Activated CD4-positive, alpha-beta T cell treated with anti-CD3 and anti-CD28 coated beads, Interleukin-10, Interleukin-2, amounts not matched to agents 100 ng/mL and 50 ng/mL, durations not matched to agents 16 hours and 8 hours (primary cell): ENCODE measurements at places on chromosomes 5 and 9.
A peak's percentile ranks its signal among the peaks of the same experiment; 100 is the strongest.

GRCh38 chr5:179833056-179833708 lies 12.5 kb downstream of the SQSTM1 start:
- DNase-seq = no peak

DNA sequence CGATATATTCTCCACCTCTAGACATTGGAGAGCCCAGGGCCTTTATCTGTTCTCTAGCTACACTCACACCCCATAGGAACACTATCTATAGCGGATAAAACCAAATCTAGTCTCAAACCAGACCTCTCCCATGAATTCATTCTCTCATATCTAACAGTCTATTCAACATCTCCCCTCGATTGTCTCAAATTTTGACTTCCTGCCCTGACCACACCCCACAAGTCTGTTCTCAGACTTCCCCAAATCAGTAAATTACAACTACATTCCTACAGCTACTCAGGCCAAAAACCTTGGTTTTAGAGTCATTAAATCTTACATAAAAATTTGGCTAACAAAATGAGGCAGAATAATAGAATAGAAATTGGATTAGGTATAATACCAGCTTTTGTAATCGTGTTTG lies 12.5 kb upstream of the SLC1A3 start:
- DNase-seq = no peak

DNA sequence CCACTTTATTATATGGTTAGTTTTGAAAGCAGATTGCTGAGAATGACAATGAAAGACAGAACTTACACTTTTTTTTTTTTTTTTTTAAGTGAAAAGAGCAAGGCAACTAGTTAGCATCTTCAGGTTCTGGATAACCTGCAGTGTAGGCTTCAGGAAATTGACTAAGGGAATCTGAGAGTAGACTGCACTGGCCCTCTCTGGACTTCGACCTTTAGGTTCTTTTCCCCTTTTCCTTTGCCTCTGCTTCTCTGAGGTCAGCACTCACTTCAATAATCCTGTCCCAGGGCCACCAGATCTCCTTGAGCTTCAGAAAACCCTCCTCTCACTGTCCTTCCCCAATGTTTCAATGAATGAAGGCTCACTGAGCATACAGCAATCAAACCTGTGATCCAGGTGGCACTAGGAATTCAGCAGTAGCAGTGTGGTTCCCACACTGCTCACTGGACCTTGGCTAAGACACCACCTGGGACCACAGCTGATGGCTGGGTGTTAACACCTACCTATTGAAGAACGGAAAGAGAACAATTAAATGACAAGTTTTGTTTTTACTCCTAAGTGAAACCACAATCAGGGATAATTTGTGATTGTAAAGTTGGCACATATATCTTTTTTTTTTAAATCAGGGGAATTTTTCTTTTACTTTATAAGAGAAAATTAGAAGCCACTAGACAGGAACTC lies 85.8 kb upstream of the IL6ST start:
- DNase-seq = no peak

DNA sequence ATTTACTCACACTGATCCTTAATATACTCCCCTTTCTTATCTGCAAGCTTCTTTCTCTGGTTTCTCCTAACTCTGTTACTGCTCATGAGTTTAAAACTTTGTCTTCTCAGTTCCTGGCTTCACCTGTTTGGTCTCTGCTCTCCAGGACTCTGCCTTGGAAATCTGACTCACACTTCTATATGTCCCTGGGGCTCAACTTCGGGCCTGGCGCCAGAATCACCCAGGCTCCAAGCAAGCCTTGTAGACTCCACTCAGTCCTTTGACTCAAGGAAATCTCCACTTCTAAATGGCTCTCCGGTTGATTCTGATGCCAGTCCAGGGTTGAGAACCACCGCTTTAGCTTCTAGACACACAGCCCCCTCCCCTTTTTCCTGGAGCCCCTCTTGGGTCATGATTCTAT lies 57.8 kb downstream of the TMC1 start:
- DNase-seq = no peak

GRCh38 chr5:134248256-134248655 lies 22.4 kb upstream of the PPP2CA start:
- no peak for DNase-seq

DNA sequence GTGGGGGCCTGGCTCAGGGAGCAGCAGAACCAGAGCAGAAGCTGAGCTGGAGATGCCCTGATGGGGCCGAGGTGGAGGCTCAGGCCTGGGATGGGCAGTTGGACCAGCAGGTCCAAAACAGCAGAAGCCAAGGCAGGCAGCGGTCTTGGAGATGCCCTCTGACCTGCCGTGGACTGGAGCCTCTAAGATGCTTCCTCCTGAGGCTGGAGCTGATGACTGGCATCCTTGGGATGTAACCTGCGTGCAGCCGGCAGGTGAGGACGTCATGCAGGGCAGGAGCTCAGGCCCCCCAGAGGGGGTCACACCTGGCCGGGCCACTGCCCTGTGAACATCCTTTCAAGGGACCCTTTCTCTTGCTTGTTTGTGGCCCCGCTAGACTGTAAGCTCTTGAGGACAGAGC lies 162.0 kb downstream of the RGS3 start:
- DNase-seq = no peak

- peak; percentile 93 for DNase-seq
Measured at GRCh38 chr9:131667576-131667975, 72.3 kb downstream of the RAPGEF1 start.

- DNase-seq = peak; percentile 71
Measured at GRCh38 chr9:72362680-72363139, 2.3 kb downstream of the ZFAND5 start.

- DNase-seq = peak; percentile 0
Measured at GRCh38 chr9:73683862-73684591, 532.4 kb downstream of the ANXA1 start.

GRCh38 chr9:506281-506680 lies 291.6 kb downstream of the DOCK8 start:
- DNase-seq = no peak

GRCh38 chr9:124133727-124134126 lies 122.2 kb downstream of the LHX2 start:
- peak; percentile 14 for DNase-seq

DNA sequence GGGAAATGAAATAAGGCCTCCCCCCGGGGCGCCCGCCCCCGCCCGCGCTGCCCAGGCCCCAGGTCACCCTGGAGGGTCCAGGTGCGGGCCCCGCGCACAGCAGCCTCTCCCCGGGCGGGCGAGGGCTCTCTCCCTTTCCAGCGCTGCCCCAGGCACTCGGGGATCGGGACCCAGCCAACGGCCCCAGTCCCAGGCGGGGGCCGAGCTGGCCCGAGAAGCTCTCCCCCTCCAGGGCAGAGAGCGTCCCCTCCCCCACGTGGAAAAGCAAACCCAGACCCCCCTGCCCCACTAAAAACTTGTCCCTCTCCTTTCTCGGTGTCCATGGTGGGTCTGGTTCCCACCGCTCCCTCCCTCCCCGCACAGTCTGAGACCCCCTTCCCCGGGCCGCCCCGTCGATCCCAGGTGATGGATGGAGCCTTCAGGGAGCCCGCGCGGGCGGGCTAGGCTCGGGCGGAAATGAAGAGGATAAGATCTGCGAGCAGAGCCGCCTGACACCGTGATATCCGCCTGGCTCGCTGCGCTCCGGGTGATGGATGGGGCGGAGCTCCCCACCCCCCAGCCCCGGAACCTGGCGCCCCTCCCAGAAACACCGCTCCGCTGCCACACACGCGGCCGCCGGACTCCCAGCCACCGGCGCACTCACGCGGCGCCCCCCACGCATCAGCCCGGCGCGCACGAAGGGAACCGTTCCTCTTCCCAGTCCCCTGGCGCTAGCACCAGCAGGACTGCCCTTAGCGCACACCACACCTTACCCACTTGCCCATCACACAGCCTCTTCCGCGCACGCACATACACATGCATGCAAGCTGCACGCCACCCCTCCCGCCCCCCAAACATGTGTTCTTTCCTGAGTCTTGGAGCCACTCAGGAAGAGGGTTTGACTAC lies 81.7 kb upstream of the ZBTB43 start:
- DNase-seq = peak; percentile 88

DNA sequence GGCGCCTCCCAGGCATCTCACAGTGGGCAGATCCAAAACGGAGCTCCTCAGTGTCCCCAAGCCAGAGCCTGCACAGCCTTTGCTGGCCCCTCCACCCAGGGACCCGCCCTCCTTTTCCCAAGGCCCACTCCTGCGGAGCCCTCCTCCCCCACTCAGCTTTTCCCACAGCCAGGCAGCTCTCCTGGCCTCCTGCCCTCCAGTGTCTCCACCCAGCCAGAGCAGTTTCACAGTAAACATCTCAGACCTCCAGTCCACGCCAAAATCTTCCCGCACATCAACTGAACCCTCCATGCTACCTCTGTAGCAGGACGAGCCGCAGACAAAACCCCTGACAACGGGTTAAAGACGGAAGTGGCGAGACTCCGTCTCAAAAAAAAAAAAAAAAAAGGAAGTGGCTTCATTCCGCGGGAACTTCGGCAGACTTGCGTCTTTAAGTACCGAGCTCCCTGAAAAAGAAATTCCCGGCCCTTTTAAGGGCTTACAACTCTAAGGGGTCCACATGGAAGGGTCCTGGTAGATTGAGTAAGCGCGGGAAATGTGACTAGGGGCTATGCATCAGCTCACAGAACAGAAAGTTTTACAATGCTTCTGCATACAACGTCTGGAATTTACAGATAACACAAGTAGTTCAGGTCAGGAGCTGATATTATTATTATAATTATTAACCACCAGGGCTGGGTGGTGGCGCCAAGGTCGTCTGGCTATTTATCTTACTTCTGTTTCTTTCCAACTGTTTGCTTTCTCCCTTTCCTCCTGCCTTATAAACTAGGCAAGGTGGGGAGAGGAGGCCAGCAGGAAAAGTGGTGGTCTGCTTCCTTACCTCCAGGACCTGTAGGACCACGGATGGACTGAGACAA lies 11.4 kb upstream of the GRIN1 start:
- DNase-seq = peak; percentile 59

- DNase-seq = peak; percentile 72
Measured at GRCh38 chr9:32378496-32378895, 5.9 kb upstream of the ACO1 start.

- DNase-seq = no peak
Measured at GRCh38 chr9:37311938-37312708, 110.4 kb upstream of the GRHPR start.

DNA sequence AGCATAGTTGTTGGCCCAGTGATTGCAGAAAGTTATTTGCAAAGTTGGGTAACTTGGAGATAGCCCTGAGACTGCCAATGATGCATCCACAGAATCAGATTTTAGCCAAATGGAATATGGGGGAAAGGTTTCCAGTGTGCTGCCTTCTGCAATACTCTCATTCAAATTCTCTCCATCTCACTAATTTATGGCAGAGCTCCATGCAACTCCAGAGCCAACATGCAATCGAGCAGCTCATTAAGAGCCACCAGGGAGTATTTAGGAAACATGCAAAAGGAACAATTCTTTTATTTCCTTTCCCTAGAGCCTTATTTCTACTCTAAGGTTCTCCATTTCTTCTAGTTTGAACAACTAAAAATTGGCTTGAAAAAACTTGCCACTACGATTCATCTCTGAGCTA lies 135.9 kb upstream of the MARCHF11 start:
- no peak for DNase-seq

DNA sequence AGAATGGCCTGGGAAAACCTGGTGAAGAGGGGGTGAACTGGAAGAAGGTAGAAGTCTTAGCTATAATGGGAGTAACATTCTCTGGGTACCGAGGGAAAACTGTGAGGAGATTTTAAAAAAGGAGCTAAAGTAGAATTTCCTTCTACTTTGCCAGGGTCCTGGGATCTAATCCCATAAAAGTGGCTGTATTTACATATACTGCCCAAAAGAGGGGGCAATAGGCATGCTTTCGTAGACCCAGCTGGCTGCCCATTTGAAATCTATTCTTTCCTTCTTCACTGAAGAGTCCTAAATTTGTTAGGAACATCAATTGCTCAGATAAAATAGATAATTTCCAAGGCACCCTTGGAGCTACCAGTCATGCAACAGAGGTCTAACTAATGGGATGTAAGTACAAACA lies 159.2 kb downstream of the CDC42SE2 start:
- no peak for DNase-seq

DNA sequence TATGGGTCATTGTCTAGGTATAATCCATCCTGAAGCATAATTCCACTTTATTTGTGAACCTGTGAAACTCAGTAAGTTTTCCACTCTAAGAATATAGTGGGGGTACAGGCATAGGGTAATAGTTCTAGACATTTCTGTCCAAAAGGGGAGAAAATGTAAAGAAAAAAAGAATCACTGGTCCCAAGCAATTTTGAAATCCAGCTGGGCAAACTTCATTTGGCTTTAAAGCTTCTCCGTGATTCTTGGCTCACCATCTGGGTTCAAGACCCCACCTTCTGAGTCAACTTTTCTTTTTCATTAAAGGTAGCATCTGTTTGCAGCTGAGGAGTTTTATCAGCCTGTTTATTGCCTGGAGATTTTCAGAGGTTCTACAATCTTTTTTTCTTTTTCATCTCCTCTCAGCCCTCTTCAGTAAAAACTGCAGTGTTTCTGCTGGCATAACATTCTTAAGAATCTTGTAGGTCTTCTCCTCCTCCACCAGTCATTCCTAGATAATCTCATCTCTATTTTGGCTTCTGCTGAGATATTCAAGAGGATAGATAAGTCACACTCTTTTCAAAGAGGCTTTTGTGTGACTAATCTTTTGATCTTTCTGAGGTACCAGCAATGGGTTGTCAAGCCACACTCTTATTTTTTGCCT lies 126.1 kb upstream of the PITX1 start:
- DNase-seq = no peak

DNA sequence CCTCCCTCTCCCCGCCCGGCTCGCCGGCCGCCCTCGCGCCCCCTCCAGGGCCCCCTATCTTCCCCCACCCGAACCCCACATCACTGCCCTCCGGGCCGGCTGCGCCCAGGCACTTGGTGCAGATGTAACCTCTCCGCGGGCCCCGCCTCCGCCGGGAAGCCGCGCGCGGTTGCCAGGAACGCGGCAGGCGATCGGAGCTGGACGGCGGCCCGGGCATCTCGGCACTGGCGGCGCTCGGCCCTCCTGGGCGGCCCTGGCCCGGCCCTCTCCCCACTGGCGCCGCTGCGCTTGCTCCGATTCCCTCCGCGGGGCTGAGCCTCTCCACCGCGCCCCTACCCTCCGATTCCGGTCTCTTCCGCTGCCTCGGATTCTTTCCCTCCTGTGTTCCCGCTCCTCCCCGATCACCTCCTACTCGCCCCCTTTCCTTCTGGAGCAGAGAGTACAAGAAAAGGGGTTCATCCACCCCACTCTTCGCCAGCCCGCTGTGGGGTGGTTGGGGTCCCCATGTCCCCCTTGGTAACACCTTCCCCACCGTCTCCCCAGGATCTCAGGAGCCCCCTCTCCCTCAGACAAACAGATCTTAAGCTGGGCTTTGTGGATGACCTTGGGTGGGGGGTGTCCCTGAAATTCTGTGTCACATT lies 70.6 kb downstream of the C9orf50 start:
- no peak for DNase-seq

DNA sequence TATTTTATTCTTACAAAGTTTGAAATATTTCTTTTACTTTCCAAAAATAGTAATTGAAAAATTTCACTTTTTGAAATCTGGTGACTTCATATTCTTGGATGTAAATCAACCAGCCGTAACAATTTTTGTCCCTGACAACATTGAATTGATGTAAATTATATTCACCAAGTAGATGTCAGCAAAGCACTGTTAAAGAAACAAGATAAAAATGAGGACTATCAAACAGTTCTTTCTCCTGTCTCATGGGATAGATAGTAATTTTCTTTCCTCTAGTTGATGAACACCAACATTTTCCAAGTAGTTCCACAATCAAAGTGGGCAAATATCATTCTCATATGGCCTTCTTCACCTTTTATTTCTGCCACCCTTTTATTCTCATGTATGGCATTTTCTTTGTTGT lies 1461.9 kb downstream of the MAT2B start:
- DNase-seq = no peak
